ENCODE measurements at places on chromosomes 2 and 18. TPM values are rescaled to one million over a fixed set of nuclear protein-coding genes. Genes with fewer than 3 reads are reported as not detected.

Gene THOC1
- polyA plus RNA-seq = 15.4 TPM

Gene TNFAIP6
- polyA plus RNA-seq = 1.7 TPM

Gene MYL1
- polyA plus RNA-seq = not detected

Gene FAM228A
- polyA plus RNA-seq = 0.70 TPM

Gene VWC2L
- polyA plus RNA-seq = not detected

Gene DNAJC5G
- not detected for polyA plus RNA-seq

Gene TEKT4
- polyA plus RNA-seq = not detected

Gene GALNT5
- polyA plus RNA-seq = 0.34 TPM

Gene ALKAL2
- polyA plus RNA-seq = 14.5 TPM

Gene CROCC2
- 0.08 TPM for polyA plus RNA-seq

Gene GLI2
- 5.9 TPM for polyA plus RNA-seq

Gene SALL3
- 0.60 TPM for polyA plus RNA-seq

Gene SPDYA
- polyA plus RNA-seq = 0.04 TPM

Gene PKDCC
- 247 TPM for polyA plus RNA-seq

Gene TMBIM1
- 180 TPM for polyA plus RNA-seq

Gene TLX2
- 0.51 TPM for polyA plus RNA-seq

Gene TSPYL6
- not detected for polyA plus RNA-seq

Gene LDLRAD4
- polyA plus RNA-seq = 13.8 TPM

Gene ANKRD29
- 13.6 TPM for polyA plus RNA-seq

Gene PSMA8
- not detected for polyA plus RNA-seq

Gene OBSL1
- 67.9 TPM for polyA plus RNA-seq

Gene MC2R
- not detected for polyA plus RNA-seq

Gene ZSWIM2
- not detected for polyA plus RNA-seq

Gene CFAP65
- not detected for polyA plus RNA-seq

Gene L3MBTL4
- 0.98 TPM for polyA plus RNA-seq

Gene SATB2
- 1.7 TPM for polyA plus RNA-seq

Gene ATP6V1B1
- 0.27 TPM for polyA plus RNA-seq

Gene KCNE4
- polyA plus RNA-seq = 37.0 TPM

Gene COL6A3
- polyA plus RNA-seq = 412 TPM

Gene ASIC4
- 0.18 TPM for polyA plus RNA-seq

Gene ECEL1
- polyA plus RNA-seq = 0.95 TPM

Gene TTN
- 0.04 TPM for polyA plus RNA-seq

Gene CCDC74B
- 8.1 TPM for polyA plus RNA-seq

Gene PIEZO2
- polyA plus RNA-seq = 5.9 TPM

Gene TRIM43
- polyA plus RNA-seq = not detected

Gene CHST9
- polyA plus RNA-seq = 0.38 TPM

Gene TCF4
- polyA plus RNA-seq = 46.3 TPM

Gene DSC3
- 1.7 TPM for polyA plus RNA-seq

Gene TUBA3E
- polyA plus RNA-seq = not detected

Gene TRABD2A
- 0.61 TPM for polyA plus RNA-seq

Gene TMEM247
- not detected for polyA plus RNA-seq

Gene IL1F10
- polyA plus RNA-seq = not detected

Gene TRAF3IP1
- 13.6 TPM for polyA plus RNA-seq

Gene WNT6
- polyA plus RNA-seq = 3.0 TPM

Gene RNF138
- 23.5 TPM for polyA plus RNA-seq

Gene UGGT1
- polyA plus RNA-seq = 11.4 TPM

Gene SERPINB3
- polyA plus RNA-seq = not detected

Gene RSAD2
- polyA plus RNA-seq = 2.8 TPM

Gene TRIP12
- polyA plus RNA-seq = 49.2 TPM

Gene TSN
- 34.6 TPM for polyA plus RNA-seq

Gene SERPINB13
- polyA plus RNA-seq = not detected

Gene MPV17
- polyA plus RNA-seq = 89.2 TPM

Gene GAL3ST2
- polyA plus RNA-seq = not detected

Gene SFT2D3
- polyA plus RNA-seq = 5.5 TPM

Gene ABCG8
- 0.01 TPM for polyA plus RNA-seq

Gene IAH1
- 56.3 TPM for polyA plus RNA-seq

Gene LRRTM4
- polyA plus RNA-seq = 0.34 TPM
